ENCODE measurements at places on chromosomes 13 and 19.

- no peak for DNase-seq
These were observed 20.9 kb downstream of the LIG4 start for GRCh38 chr13:108194435-108194936.

DNA sequence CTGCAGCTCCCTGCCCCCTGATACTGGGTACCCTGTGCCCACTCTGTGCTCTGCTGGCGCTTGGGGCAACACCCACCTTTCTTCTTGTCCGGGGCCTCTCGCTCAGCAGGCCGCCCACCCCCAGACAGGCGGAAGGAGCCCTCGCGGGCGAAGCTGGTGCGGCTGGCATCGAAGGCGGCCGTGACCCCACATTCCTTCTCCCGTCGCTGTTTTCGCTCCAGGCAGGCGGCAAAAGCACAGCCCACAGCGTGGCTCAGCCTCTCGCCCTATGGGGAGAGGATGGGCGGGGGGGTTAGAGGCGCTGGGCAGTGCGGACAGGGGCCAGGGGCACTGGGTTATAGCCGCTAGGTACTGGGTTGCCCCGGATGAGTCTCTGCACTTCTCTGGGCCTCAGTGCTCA lies 13.3 kb downstream of the NUMBL start:
- no peak for DNase-seq

DNA sequence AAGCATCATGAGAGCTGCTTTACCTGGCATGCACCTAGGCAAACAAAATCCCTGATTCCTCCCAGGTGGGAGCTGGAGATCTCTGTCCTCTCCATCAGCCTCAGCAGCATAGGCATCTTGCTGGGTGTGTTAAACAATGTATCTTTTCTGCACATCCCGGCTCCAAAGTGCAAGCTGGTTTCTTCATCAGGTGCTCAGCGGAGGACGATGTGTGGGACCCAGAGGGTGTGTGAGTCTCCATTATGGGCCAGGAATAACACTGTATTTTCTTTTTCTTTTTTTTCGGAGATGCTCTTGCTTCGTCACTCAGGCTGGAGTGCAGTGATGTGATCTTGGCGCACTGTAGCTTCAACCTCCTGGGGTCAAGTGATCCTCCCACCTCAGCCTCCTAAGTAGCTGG lies 9.9 kb downstream of the CNFN start:
- no peak for DNase-seq

DNA sequence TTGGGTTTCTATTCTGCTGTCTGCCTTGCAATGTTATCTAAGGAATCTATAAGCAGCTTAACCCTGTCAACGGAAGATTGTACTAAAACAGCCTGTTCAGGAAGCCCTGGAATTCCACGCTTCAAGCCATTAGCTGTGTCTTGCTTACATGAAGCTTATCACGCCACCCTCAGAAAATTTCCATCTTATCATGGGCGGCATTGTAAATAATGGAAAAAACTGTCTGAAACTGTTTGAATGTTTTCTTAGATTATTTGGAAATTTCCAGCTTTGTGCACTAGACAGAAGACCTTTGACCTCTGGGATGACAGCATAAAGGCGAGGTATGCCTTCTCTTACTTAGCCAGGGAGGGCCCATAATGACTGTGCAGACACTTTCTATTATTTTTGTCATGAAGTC lies 319.7 kb downstream of the KCNRG start:
- DNase-seq, result peak; percentile 49

DNA sequence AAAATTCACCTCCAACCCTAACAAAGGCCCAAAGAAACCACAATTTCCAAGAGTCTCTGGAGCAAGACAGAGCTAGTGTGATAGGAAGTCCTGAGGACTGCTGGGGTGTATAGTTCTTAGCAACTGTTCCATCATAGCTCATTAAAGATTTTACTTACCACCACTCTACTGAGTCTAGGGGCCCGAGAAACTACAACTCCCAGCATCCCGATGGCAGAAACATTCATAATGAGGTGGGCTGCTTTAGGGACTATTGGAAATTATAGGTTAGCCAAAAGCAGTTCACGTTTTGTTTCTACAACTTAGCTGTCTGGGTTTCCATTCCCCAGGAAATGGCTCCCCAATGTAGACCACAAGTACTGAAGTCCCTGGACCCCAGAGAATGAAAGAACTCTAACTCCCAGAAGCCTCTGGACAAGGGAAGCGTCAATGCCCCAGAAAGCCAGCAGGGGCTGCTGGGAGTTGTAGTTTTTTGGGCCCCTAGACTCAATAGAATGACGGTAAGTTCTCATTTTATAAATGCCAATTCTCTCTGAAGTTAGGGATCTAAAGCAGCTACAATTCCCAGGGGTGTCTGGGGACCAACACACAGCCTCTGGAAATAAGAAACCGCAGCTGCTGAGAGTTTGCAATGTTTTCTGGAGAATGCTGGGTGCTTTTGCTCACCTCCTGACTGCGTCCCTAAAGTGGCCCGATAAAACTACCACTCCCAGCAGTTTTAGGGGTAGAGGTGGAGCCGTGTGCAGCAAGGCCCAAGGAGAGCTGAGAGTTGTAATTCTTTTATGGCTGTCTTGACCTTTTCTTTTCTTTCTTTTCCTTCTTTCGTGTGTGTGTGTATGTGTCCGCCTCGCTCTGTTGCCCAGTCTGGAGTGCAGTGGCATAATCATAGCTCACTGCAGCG lies 11.1 kb downstream of the FTL start:
- peak; percentile 40 for DNase-seq

GRCh38 chr13:45670189-45670885 lies 31.8 kb upstream of the CBY2 start:
- DNase-seq, result no peak

DNA sequence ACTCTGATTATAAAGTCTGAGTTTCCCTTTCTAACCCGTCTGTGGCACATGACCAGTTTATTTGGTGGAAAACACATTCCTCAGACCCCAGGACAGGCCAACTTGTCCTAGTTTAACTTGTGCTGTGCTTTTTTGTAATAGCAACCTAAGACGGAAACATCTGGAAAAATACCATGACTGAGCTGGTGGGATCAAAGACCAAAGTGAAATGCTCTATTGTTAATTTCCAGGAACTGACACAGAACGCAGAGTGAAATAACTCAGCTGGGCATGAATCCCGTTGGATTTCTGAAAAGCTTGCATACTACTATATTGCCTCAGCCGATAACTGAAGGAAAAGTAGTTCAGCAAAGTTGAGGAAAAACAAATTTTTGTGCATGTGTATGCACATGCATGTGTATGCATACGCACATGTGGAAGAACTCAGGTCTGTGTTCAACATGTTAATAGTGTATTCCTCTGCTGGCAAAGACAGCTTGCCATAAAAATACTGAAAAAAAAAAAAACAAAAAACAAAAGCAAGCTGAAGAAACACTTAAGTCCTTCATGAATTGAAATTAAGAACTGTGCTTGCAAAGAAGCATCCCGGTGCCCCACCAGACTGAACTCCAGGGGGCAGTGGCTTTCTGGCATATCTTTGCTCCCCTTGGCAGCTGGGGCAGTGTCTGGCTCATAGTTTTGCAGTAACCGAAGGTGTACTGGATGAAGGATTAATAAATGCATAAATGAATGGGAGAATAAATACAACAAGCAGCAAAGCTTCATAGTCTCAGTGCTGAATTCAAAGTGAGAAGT lies 187.8 kb downstream of the LHFPL6 start:
- DNase-seq, result peak; percentile 23

GRCh38 chr19:49851456-49852259 lies 699 bp downstream of the PTOV1 start:
- peak; percentile 29 for DNase-seq

- DNase-seq, result no peak
These were observed 1.5 kb upstream of the MYADM start for GRCh38 chr19:53865918-53866864.

GRCh38 chr13:98004107-98004506 lies 50.6 kb downstream of the IPO5 start:
- no peak for DNase-seq

GRCh38 chr19:3620145-3620816 lies 6.3 kb downstream of the CACTIN start:
- DNase-seq, result no peak

GRCh38 chr19:33872445-33873320 lies 76.0 kb downstream of the KCTD15 start:
- DNase-seq, result no peak

GRCh38 chr19:41922585-41922984 lies 5.7 kb downstream of the ERFL start:
- DNase-seq, result no peak

GRCh38 chr13:39596176-39596575 lies 6.8 kb downstream of the LHFPL6 start:
- no peak for DNase-seq

DNA sequence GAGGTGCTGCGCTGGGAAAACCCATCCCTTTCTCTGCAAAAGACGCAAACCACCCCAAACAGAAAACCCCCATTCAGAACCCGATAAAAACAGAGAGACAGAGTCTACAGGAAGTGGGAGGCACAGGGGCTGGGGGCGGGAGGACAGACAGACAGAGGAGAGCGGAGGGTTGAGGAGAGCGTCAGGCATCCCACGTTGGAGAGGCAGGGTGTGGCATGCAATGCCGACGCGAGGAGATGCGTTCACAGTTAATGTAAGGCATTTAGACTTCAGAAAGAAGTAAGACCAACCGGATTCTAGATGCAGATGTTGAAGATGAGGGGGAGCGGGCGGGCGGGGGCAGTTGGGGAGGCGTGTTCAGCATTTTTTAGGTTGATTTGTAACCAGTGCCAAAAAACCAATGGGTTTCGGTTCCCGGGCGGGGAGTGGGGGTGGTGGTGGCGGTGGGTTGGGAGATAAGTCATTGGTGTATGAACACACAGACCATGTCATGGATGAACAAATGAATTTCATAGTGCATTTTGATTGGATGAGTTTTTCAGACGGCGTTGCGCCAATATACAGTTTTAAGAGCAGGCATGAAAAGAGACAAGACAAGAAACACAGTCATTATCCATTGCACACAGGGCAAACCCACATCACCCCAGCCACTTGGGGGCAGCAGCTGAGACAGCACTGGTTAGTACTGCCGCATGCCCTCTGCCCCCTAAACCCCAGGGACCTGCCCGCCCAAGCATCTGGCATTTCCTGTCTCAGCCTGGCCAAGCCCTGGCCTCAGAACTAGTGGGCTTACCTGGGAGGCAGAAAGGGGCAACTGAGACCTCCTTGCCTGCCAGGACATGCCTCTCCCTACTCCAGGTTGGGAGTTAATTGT lies 91.3 kb downstream of the IER2 start:
- no peak for DNase-seq

- DNase-seq, result no peak
These were observed 93.6 kb downstream of the SOX1 start for GRCh38 chr13:112160558-112160957.

GRCh38 chr13:73341748-73342147 lies 282.9 kb downstream of the KLF5 start:
- no peak for DNase-seq

- no peak for DNase-seq
These were observed 85.3 kb downstream of the NHLRC3 start for GRCh38 chr13:39123578-39123977.

DNA sequence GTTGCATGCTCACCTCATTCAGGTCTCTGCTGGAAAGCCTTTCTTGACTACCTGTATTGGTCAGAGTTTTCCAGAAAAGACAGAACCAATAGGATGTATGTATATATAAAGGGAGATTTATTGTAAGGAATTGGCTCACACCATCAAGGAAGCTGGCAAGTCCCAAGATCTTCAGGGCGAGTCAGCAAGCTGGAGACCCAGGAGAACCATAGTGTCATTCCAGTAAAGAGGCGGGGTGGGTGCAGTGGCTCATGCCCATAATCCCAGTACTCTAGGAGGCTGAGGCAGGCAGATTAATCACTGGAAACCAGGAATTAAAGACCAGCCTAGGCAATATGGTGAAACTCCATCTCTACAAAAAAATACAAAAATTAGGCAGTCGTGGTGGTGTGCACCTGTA lies 30.4 kb upstream of the FARP1 start:
- no peak for DNase-seq

DNA sequence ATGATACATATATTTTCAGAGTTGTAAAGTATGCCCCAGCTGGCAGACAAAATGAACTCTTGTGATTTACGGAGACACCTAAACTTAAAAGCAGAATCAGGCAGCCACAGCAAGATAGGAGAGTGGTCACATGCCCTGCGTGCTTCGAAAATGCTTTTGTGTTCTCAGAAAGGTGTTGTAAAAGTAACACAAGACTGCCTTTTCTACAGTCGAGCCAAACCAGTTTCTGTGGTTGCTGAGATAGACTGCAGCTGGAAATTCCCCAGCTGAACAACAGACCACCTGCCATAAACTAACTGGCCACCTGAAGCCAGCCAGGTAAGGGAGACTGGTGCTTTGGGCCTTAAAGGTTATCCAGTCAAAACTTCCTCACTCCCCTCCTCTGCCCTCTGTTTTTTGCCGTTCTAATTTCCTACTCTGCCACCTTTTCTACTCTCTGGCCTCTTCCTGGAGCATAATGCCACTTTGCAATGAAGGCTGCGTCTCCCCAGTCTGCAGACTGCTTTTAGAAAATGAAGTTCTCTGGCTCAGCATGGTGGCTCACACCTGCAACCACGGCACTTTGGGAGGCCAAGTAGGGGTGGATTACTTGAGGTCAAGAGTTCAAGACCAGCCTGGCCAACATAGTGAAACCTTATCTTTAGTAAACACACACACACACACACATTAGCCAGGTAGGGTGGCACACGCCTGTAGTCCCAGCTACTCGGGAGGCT lies 381.2 kb upstream of the SLITRK1 start:
- DNase-seq, result no peak

- no peak for DNase-seq
These were observed 47.5 kb downstream of the SPATA13 start for GRCh38 chr13:24207841-24208667.

- no peak for DNase-seq
These were observed 27.3 kb upstream of the SLC7A10 start for GRCh38 chr19:33252971-33253370.

DNA sequence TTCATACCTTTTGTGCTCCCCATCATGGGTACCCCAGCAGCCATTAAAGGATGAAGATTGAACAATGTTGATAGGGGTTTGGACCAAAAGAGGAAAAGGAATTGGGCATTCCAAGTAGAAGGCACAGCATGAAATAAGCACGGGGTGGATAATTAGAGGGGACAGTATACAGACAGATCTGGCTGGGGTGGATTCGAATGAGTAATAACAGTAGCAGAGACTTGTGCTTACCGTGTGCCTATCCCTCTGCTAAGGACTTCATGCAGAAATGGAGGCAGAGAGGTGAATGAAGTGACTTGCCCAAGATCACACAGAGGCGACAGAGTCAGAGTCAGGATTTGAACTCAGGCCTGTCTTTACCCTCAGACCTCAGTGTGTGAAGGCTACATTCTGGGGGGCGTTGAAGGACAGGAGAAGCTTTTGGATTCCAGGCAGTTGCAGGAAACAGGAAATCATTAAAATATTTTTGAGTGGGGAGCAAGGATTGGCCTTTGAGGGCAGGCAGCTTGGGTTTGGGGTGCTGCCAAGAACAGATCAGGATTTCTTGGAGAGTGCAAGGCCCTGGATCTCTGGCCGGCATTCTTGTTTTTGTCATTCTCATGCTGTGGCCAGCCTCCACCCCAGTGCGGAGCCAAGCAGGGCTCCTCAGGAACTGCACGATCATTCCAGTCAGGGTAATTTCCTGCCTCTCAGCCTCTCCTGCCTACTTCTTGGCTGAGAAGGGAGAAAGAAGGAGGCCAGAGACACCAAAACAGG lies 18.7 kb downstream of the PAF1 start:
- DNase-seq, result no peak

- peak; percentile 82 for DNase-seq
These were observed 102.0 kb downstream of the ERCC5 start for GRCh38 chr13:102947745-102948405.

- DNase-seq, result no peak
These were observed 148.5 kb upstream of the FREM2 start for GRCh38 chr13:38538422-38538821.
